ENCODE measurements at places on chromosomes 2 and 18.

DNA sequence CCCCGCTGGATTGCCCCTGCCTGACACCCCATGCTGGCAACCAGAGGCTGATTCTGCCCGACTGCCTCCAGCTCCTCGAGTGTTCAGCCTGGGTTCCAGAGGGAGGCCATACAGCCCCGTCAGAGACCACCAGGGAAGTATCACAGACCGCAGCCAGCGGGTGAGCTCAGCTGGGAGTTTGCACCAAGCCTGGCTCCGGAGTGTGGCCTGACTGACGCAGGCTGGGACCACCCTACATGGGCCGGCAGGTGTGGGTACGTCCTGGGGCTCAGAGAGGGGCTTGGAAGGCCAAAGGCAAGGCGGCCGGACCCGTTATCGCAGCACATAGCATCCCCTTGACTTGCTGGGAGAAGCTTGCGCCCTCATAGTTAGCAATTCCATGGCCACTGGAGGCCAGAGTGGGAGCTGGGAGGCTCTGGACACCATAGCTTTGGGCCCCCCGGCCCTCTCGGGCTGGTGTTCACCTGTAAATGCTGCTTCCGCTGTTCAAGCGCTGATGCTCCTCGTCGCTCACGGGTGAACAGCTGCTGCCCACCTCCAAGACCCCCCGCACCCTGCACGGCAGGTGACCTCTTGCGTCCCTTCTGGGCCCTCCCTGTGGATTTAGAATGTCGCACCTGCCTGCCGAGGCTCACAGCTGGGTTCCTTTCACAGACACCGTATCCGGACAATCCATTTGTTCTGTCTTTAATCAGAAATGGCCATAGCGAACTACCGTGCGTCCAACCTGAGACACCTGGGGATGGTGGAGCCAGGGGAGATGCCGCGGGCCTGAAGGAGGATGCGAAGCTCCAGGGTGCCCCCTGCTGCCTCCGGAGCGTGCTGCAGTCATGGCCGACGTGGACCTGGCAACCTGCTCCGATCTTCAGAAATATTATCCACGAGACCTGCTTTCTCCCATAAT lies 31.2 kb upstream of the SLC66A3 start:
- DNase-seq = peak; percentile 39
- H3K4me1 ChIP-seq = peaks cover 8% of the 10 kb centered on the region
- no peak overlapping the region for H3K4me3 ChIP-seq
- H3K27me3 ChIP-seq = peaks cover 32% of the 10 kb centered on the region
- H3K27ac ChIP-seq = no peak overlapping the region

GRCh38 chr18:65990944-65991708 lies 240.3 kb downstream of the CDH7 start:
- no peak overlapping the region for H3K4me3 ChIP-seq
- no peaks in the 10 kb centered on the region for H3K36me3 ChIP-seq
- H3K27ac ChIP-seq = no peak overlapping the region
- H3K4me1 ChIP-seq = no peaks in the 10 kb centered on the region
- DNase-seq = no peak

DNA sequence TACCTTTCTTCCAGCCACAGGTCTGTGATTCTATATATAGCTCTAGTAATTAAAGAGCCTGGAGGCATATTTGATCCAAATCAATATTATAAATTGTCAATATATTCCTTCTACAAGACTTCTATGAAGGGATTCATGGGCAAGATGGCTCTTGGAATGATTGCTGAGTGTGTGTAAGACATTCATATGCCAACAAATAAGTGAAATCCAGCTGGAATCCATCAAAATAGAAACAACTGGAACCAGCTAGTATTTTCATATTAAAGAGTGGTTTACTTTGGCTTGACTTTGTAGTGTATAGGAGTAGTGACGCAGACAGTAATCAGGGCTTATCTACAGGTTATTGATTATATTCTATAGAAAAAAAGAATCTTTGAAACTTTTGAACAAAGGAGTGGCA lies 83.4 kb downstream of the CALCRL start:
- H3K4me1 ChIP-seq = no peaks in the 10 kb centered on the region
- no peaks in the 10 kb centered on the region for H3K36me3 ChIP-seq
- H3K4me3 ChIP-seq = no peak overlapping the region
- H3K27me3 ChIP-seq = no peaks in the 10 kb centered on the region
- H3K27ac ChIP-seq = no peak overlapping the region
- no peak for DNase-seq

- no peak for DNase-seq
- no peak overlapping the region for H3K4me3 ChIP-seq
- H3K4me1 ChIP-seq = no peaks in the 10 kb centered on the region
- peaks cover 2% of the 10 kb centered on the region for H3K36me3 ChIP-seq
- no peaks in the 10 kb centered on the region for H3K27me3 ChIP-seq
Observed at GRCh38 chr2:240507060-240507777, 50.6 kb downstream of the ANKMY1 start.

- peaks cover 12% of the 10 kb centered on the region for H3K4me1 ChIP-seq
- peaks cover 73% of the 10 kb centered on the region for H3K27me3 ChIP-seq
- H3K4me3 ChIP-seq = peak overlapping the region; percentile 32
- no peak overlapping the region for H3K27ac ChIP-seq
Observed at GRCh38 chr2:199462347-199462955, 4.7 kb upstream of the SATB2 start.

- H3K36me3 ChIP-seq = peaks cover 79% of the 10 kb centered on the region
- no peak for DNase-seq
- no peaks in the 10 kb centered on the region for H3K27me3 ChIP-seq
Observed at GRCh38 chr2:161172901-161173540, 12.8 kb downstream of the TANK start.

- H3K27ac ChIP-seq = no peak overlapping the region
- no peak for DNase-seq
- no peak overlapping the region for H3K4me3 ChIP-seq
- H3K36me3 ChIP-seq = no peaks in the 10 kb centered on the region
- peaks cover 17% of the 10 kb centered on the region for H3K27me3 ChIP-seq
- peaks cover 4% of the 10 kb centered on the region for H3K4me1 ChIP-seq
Observed at GRCh38 chr18:50836521-50836957, 16.7 kb upstream of the MRO start.

DNA sequence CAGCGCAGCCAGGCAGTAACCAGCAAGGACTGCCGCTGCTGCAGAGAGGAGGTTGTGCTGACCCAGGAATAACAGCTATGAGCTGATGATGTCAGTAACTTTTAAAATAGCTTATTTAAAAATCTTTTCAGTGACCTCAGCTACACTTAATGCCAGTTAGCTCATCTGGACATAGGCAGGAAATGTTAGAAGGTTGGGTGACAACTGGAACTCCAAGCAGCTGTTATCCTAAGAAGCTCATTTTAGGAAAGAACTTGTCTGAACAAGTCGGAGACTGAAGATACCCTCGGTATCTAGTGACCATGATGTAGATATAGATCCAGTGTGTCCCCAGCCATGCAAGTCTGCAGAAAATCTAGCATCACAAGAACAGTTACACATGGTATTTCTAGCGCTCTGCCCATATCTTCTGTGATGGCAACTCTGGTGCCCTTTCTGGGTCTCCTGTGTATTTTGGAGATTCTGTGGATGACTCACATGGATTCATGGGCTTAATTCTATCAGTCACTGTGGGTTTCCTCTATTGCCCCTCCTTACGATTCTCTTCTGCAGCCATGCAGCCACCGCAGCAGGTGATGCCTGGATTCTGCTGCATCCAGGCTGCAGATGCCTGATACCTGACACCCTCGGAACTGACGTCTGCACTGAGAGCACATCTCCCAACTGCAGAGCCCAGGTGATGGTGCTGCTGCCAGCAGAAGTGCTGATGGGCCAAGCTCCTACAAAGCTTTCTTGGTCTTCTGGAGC lies 19.8 kb upstream of the PLEK start:
- H3K4me3 ChIP-seq = no peak overlapping the region
- H3K27ac ChIP-seq = no peak overlapping the region
- DNase-seq = no peak
- no peaks in the 10 kb centered on the region for H3K36me3 ChIP-seq
- H3K4me1 ChIP-seq = no peaks in the 10 kb centered on the region

- H3K27ac ChIP-seq = no peak overlapping the region
- DNase-seq = no peak
- H3K4me1 ChIP-seq = peaks cover 29% of the 10 kb centered on the region
- no peaks in the 10 kb centered on the region for H3K27me3 ChIP-seq
Observed at GRCh38 chr18:24031916-24032315, 17.4 kb downstream of the TTC39C start.

DNA sequence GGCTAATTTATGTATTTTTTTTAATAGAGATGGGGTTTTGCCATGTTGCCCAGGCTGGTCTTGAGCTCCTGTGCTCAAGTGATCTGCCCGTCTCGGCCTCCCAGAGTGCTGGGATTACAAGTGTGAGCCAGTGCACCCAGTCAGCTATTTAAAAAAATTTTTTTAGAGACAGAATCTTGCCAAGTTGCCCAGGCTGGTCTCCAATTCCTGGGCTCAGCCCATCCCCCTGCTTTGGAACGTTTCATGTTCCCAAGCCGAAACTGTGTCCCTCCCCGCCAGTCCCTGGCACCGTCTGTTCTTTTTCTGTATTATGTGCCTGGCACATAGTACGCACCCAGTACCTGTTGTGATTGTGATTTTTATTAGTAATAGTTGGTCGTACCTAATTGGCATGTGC lies 63.1 kb upstream of the MGAT5 start:
- no peak overlapping the region for H3K4me3 ChIP-seq
- peaks cover 2% of the 10 kb centered on the region for H3K4me1 ChIP-seq
- DNase-seq = no peak
- H3K27me3 ChIP-seq = no peaks in the 10 kb centered on the region

DNA sequence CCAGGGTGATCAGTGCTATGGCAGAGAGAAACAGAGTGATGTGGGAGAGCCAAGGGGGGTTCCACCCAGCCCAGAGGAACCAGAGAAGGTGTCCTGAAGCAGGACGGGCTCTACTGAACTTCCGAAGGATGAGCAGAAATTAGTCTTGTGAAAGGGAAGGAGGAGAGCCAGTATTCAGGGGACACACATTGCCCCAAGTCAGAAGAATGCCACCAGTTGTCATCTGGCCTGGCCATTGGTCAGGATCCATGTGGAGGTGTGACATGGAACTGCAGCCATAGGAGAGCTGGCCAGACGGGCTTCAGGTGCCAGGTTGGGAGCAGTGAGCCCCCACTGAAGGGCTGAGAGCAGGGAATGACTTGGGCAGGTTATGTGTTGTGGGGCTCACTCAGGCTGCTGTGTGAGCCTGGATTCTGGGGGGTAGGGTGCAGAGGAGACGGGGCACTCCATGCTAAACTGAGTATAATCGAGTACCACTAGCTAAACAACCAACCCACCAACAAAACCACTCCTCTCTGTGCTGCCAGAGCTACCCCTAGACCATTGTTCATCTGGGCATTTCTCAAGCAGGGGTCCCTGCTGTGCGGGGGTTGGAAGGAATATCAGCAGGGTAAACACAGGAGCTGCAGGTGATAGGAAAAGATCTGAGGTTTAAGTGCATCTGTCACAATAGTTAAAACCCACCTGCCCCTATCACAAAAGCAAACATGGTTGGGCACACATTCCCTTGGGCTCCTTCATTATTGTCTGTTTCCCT lies 25.3 kb downstream of the MARCO start:
- no peak for DNase-seq
- H3K4me1 ChIP-seq = no peaks in the 10 kb centered on the region
- no peak overlapping the region for H3K4me3 ChIP-seq
- no peaks in the 10 kb centered on the region for H3K36me3 ChIP-seq
- no peak overlapping the region for H3K27ac ChIP-seq
- peaks cover 3% of the 10 kb centered on the region for H3K27me3 ChIP-seq

GRCh38 chr2:241898463-241899270 lies 29.1 kb downstream of the RTP5 start:
- no peak overlapping the region for H3K4me3 ChIP-seq
- no peak overlapping the region for H3K27ac ChIP-seq
- no peaks in the 10 kb centered on the region for H3K4me1 ChIP-seq
- DNase-seq = no peak
- H3K27me3 ChIP-seq = no peaks in the 10 kb centered on the region
- peaks cover 3% of the 10 kb centered on the region for H3K36me3 ChIP-seq

- H3K4me1 ChIP-seq = no peaks in the 10 kb centered on the region
- H3K27ac ChIP-seq = no peak overlapping the region
- no peaks in the 10 kb centered on the region for H3K27me3 ChIP-seq
- H3K4me3 ChIP-seq = no peak overlapping the region
- no peak for DNase-seq
- H3K36me3 ChIP-seq = no peaks in the 10 kb centered on the region
Observed at GRCh38 chr2:146080925-146081324, 1561.0 kb upstream of the ZEB2 start.

- no peaks in the 10 kb centered on the region for H3K4me1 ChIP-seq
- H3K27me3 ChIP-seq = no peaks in the 10 kb centered on the region
- no peak overlapping the region for H3K4me3 ChIP-seq
- DNase-seq = no peak
- no peaks in the 10 kb centered on the region for H3K36me3 ChIP-seq
- H3K27ac ChIP-seq = no peak overlapping the region
Observed at GRCh38 chr18:75111760-75112159, 97.2 kb downstream of the PTGR3 start.

DNA sequence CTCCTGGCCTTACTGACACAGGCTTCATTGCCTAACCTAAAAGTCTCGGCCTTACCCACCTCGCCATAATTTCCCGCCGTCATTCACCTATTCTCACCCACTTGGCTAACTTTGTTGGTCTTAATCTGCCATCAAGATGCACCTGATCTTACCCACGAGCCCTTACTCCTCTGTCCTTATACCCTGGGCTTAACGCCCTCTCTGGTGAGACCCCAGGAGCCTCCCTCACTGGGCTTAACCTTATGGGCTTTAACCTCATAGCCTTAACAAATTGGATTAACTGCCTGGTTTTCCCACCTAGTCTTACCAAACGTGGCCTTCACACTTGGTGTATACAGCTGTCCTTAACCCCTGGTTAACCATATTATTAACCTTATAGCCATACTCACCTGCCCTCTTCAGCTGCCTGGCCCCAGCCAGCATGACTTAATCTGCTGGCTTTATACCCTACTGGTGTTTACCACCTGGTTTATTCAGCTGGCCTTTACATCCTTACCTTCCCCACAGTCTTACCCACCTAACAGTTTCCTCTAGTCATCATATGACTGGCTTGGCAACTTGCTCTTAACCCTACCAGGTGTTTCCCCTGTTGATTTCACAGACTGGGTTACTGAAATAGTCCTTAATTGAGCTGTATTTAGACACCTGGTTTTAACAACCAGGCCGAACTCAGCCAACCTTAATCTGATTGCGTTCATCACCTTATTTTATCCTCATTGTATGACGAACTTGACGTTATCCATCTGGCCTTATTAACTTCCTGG lies 132.0 kb upstream of the ZSWIM2 start:
- H3K27me3 ChIP-seq = no peaks in the 10 kb centered on the region
- no peaks in the 10 kb centered on the region for H3K36me3 ChIP-seq

DNA sequence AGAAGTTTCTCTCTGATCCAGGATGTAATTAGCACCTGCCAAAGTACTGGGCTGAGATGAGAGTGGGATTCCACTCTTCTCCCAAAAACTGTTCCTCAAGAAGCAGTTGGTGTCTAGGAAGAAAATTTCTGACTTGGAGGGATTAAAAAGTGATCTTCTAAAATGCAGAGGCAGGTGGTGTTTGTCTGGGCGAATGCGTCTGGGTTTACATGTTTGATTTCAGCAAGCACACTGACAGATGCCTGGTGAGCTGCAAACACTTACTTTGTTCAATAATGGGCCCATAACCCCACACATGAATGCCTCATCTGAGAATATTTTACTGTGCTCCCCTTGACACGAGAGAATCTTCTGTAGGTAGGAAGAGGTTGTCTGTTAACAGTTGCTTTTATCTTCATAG lies 24.3 kb upstream of the KCNF1 start:
- no peaks in the 10 kb centered on the region for H3K4me1 ChIP-seq
- no peak overlapping the region for H3K4me3 ChIP-seq
- H3K36me3 ChIP-seq = no peaks in the 10 kb centered on the region
- no peak overlapping the region for H3K27ac ChIP-seq
- DNase-seq = no peak
- H3K27me3 ChIP-seq = peaks cover 7% of the 10 kb centered on the region
